ENCODE measurements at places on chromosomes 12 and 14. TPM values are rescaled to one million over a fixed set of nuclear protein-coding genes. Genes with fewer than 3 reads are reported as not detected.

GRCh38 chr14:101564819-101565698, 3.8 kb downstream of the DIO3 start:
- no peak for DNase-seq

DNA sequence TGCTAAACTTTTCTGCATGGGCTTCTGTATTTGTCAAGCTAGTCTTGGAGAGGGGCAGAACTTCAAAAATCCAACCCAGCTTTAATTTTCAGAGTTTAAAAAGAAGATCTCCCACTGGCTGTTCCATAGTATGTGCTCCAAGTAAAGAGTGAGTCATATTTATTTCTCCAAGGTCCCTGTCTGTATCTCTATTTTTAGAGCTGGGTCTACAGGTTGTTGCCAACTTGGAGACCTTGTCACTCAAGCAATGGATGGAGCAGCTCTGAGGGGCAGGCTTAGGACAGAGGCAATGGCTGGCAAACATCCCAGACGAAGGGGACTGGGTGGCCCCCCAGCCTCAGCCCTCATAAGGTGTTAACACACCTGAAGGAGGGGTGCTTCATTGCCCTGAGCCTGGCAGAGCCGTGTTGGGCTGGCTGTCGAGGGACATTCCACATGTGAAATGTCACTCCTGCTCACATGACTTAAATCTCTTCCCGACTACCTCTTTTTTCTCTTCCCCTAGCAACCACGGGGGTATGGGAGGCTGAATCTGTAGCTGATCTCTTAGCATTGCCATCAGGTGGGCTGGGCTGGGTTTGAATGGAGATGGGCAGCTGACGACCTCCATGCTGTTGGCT, 103.1 kb downstream of the SMOC1 start:
- no peak for DNase-seq

GRCh38 chr12:7221486-7221885, 32.0 kb downstream of the PEX5 start:
- no peak for DNase-seq

The SLC5A8 gene
- not detected for total RNA-seq

The DAZAP2 gene
- 146 TPM for total RNA-seq

GRCh38 chr14:53551862-53552261, 398.7 kb upstream of the DDHD1 start:
- DNase-seq = no peak

The TAS2R42 gene
- total RNA-seq = not detected

GRCh38 chr12:13591059-13591458, 390.3 kb downstream of the GRIN2B start:
- no peak for DNase-seq

DNA sequence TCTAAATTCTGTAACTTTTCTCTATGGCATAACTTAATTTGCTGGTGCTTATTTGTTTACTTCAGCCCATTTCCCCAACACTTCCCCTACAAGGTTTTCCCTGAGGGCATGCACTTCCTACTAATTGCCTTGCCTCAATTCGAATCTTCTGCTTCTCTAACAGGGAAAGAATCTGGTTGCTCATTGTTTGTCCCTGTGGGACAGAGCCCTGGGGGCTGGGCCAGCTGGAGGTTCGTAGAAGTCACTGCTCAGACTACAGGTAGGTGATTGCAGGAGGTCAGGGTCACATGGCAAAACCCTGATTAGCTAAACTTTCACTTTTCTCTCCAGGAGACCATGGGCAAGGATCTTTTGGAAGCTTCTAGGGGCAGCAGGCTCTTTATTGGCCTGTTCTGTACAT, 72.0 kb downstream of the ZFC3H1 start:
- no peak for DNase-seq

All from left ventricle myocardium superior (tissue), 1 donor.